ENCODE measurements at places on chromosomes 12 and 14.

DNA sequence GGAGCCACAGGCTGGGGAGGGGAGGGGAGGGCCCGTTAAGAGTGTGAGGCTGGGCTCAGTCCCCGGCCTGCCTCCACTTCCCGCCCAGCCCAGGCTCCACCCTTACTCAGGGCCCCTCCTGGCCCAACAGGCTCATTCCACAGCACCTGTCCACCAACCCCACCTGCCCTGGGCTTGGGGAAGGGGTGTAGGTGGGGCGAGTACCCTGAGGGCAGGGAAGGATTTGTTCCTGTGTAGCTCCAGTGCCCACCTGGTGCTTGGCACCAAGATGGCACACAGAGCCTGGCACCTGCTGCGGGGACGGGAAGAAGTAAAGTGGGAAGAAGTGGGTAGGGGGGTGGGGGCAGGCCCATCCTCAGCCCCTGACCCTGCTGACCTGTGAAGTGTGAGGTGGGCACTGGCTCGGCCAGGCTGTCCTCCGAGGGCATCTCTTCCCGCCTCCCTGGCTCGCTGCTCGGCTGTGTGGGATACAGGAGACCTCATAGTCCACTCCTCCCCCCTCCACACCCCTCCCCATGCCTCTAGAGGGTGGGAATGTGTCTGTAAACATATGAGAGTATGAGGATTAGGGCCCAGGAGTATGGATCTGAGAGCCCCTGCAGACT lies 35.1 kb downstream of the NCKAP5L start:
- DNase-seq: no peak

GRCh38 chr14:95679998-95680735 lies 6.1 kb upstream of the TCL1B start:
- no peak for DNase-seq

DNA sequence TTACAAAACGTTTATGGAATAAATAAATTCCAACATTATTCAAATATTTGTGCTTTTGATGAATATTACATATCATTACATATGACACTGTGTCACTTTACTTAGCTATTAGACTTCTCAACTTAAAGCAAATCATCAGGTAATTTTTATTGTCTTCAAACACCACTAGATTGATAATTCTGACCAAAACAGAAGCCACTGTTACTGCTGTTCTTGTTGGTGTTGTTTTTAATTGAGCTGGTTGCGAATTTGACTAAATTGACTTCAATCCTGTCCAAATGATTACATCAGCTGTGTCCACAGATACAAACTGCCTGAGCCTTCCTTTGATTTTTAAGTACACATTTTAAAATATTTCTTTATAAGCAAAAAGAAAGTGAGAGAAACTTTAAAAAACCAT lies 29.2 kb downstream of the PRKD1 start:
- no peak for DNase-seq

- DNase-seq: peak; percentile 15
Observed at GRCh38 chr12:57731411-57732080, 7.0 kb downstream of the AGAP2 start.

DNA sequence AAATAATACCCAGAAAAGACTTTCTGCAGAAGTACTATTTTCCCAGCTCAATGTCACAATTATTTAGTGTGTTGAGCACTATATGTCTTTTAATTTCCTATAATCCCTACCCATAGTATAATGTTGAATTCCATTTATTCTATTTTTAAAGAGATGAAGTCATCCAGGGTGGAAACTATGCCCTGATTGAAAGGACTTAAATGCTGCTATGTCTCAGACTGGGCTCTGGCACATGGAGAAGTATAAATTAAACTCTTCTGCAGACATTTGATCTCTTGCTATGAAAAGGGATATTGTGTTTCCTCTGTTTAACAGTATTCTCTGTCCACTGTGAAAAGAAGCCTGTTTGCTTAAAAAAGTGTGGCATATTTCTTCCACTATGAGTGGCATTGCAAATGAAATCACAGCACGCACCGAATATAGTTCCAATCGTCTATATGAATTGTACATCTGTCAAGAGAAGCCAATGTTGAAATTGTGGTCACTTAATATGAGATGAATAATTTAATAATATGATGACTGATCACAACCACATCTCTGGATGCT lies 192.3 kb downstream of the BCAT1 start:
- no peak for DNase-seq

GRCh38 chr12:50842637-50843493 lies at the start of gene TMPRSS12:
TSS of gene TMPRSS12 (plus strand) at chr12:50842926. CDS start at chr12:50842965, 39 bp downstream.
- no peak for DNase-seq

- DNase-seq: no peak
Observed at GRCh38 chr12:52521175-52521567, 977 bp upstream of the KRT5 start.

DNA sequence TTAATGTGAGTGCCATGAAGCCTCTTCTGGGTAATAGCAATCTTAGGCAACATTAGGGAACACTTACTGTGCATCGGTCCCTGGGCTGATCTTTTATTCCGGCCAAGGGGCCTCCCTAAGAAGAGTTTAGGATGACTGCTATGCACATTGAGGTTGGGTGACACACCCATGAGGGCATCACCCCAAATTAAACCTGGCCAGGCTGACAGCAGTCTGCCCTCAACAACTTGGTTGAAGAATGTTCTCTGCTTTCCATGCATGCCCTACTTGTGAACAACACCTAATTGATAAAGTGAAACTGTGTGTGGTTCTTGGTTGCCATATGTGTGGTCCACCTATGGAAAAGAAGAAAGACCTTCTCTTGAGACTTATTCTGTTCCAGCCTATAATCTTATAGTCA lies 1098.0 kb downstream of the BCL11B start:
- no peak for DNase-seq

DNA sequence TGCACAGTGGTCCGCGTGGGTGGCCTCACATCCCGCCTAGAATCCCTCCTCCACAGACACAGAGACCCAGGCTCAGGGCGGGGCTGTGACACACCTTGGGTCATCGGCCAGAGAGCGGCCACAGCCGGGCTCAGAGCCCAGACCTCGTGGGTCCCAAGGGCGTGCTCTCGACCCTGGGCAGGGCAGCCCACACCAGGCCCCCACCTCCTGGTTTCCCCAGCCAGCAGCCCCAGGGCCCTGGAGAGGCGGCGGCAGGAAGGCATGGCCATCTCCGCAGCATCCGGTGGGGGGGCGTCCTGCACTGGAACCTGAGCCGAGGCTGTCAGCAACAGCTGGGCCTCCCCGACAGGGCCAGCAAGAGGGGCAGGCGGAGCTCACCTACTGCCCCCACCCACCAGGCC lies 15.2 kb downstream of the JAG2 start:
- peak; percentile 71 for DNase-seq

GRCh38 chr14:78196323-78196722 lies 26.1 kb downstream of the NRXN3 start:
- DNase-seq: no peak

DNA sequence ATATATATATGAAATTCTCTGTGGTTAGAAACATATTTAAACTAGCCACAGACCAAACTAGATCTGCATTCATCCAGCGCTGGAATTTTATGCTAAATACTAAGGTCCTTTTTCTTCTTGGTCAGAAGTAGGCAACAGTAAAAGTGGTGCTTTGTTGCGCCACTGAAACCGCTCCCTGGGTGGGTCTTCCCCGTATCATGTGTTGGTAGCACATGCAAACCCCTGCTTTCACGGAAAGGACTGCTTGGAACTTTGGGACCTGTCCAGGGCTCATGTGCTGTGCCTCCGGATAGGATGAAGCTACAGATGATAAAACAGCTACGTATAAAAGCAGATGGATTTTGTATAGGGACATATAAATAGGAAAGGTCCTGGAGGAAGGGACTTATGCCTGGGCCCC lies 40.1 kb upstream of the COL2A1 start:
- DNase-seq: no peak

DNA sequence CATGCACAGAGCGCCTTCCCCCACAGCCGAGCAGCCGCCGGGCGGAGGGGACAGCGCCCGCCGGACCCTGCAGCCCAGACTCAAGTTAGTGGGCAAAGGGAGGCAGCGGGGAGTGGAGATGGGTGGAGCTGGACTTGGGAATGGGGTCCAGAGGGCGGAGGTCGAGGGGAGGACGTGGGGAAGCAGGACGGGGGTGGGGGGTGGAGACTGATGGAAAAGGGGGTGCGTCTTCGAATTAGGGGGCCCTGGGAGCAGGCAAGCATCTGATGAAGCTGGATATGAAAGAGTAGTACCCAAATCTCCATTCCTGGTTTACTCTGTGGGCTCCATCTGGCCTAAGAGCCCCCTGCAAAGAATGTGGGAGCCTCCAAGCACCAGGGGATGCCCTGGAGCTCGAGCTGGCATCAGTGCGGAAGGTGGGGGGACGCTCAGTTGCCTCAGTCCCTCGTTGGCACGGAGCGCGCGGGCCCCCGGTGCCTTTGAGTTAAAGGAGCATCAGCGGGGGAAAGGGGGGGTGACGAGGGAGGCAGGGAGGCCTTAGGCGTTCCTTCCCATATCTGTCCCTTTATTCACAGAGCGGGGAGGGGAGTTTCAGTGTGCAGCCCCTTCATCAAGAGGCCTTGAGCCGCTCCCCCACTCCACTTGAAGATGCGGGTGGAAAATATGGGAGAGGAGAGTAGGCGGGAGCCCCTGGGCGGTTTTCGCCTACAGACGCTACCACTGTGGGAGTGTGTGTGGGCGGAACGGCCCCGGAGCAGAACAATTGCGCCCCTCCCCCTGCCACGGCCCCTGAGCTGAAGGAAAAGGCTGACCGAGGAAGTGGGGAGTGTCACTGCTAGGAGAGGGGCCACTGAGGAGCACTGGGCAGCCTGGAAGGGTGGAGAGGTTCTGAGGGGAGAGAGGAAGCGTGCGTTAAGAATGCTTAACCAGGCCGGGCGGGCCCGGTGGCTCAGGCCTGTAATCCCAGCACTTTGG lies 644 bp downstream of the NAB2 start:
- peak; percentile 84 for DNase-seq

- no peak for DNase-seq
Observed at GRCh38 chr12:10829994-10830393, 3.8 kb upstream of the TAS2R10 start.

DNA sequence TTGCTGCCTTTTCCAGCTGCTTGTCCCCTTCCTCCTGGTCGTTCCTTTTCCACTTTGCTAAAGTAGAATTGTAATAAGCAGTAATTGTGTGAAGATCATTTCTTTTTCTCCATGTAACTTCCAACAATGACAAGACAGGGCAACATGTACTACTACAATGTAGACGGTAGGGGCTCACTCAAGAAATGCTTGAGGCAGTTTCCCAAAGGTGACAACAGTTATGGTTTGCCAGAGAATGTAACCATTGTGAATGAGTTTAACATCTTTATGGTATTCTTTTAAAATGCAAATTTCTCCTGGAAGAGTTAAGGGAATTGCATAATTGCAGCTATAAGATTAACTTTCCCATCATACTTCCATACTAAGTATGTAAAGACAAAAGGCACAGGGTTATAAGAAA lies 23.8 kb upstream of the PHLDA1 start:
- DNase-seq: no peak

GRCh38 chr12:123395236-123395635 lies 11.3 kb downstream of the KMT5A start:
- DNase-seq: no peak

- DNase-seq: no peak
Observed at GRCh38 chr12:587132-588023, 75.9 kb downstream of the NINJ2 start.

- no peak for DNase-seq
Observed at GRCh38 chr12:46983959-46984841, 95.2 kb upstream of the PCED1B start.

DNA sequence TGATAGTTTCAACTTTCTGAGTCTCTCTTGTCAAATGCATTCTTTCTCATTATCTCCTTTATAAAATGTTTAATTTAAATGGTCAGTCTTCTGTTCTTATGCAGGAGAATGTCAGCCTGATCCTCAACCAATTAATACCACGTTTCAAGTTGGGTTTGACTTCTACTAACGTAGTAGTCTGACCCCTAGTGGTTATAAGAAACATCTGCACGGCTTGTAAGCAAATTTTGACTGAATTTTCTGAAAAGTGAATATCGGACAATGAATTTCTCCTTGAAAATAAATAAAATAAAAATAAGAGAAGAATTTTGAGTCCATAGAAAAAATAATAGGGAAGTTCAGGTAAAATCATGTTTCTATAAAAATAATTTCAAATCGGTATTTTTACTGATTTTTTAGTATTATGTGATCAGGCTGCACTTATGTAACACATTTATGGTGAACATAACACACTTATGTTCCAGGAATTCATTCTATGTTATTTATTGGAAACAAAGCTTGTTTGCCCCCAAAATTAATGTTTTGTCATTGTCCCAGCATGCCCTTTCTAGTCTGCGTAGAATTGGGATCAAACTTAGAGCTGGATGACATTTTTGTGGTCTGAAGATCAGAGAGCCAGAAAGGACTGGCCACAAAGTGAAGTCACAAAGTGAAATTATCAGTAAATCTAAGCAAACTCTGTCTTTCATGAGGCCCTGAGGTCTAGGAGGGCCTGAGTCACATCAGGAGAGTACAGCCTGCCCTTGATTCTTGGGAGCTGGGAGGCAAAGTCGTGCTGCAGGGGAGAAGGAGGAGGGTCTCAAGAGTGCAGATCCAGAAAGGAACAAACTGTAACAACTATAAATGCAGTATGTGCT lies 101.2 kb upstream of the STXBP6 start:
- DNase-seq: no peak

DNA sequence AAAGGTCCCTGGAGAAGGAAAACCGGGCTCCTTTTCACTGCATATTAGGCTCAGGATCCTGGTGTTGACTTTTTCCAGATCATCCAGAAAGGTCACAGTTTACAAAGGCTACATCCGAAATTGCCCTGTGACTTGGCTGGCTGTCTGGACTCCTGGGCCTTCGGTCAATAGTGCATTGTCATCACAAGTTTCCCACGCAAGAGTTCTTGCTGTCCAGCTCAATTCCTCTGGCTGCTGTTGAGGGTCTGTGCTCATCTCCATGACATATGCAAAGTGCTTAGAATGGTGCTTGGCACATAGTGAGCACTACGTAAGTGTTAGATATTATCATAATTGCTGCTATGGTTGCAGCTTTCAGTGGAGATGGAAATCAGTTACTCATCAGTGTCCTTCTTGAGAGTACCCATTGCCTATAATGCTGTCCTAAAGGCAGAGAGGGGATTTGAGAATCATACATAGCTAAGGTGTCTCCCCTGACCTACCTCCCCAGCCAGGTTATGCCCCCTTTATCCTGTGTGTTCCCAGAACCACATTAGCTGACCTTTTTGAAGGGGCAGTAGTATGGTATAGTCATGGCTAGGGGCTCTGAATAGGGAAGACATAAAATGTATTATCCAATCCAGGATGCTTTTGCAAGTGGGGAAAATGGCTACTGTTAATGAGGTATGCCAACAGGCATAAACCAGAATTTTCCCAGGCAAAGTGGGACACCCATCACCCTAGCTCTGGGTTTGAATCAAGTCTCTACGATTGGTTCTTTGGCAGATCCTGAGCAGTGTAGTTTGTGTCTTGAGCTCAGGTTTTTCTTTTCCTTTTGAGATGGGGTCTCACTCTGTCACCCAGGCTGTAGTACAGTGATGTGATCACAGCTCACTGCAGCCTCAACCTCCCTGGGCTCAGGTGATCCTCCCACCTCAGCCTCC lies 132.0 kb upstream of the CCND2 start:
- DNase-seq: peak; percentile 44

All from left hindlimb (tissue), 1 donor.